ENCODE measurements at places on chromosomes 4 and X. TPM values are rescaled to one million over a fixed set of nuclear protein-coding genes. Genes with fewer than 3 reads are reported as not detected.

GRCh38 chr4:94534401-94535312 lies 82.9 kb downstream of the PDLIM5 start:
- H3K4me1 ChIP-seq = peaks cover 66% of the 10 kb centered on the region
- H3K27me3 ChIP-seq = no peaks in the 10 kb centered on the region
- H3K36me3 ChIP-seq = no peaks in the 10 kb centered on the region
- peak overlapping the region; percentile 3 for H3K27ac ChIP-seq
- H3K4me3 ChIP-seq = no peak overlapping the region

The GAGE13 gene
- total RNA-seq = not detected

- DNase-seq = no peak
- no peaks in the 10 kb centered on the region for H3K27me3 ChIP-seq
- no peak overlapping the region for H3K4me3 ChIP-seq
These were observed 317.0 kb upstream of the ANXA10 start for GRCh38 chr4:167775375-167775774.

DNA sequence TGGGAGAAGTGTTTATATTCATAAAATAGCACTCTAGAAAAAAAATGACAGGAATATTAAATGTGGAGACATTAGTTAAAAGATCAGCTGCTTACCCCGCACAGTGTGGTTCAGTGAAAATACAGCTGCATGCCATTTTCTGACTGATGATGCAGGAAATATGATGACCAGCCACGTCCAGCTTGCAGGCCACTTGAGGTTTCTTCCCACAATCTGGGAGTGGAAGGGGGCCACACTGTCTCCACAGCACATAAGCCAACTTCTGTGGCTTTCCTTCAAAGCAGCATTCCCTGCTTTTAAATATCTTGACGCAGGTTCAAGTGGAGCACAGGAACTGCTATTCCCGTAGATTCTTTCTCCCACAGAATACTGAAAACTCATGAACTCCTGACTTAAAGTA lies 173.4 kb upstream of the GALNT7 start:
- no peaks in the 10 kb centered on the region for H3K36me3 ChIP-seq
- H3K4me3 ChIP-seq = no peak overlapping the region
- no peak overlapping the region for H3K27ac ChIP-seq
- DNase-seq = no peak

DNA sequence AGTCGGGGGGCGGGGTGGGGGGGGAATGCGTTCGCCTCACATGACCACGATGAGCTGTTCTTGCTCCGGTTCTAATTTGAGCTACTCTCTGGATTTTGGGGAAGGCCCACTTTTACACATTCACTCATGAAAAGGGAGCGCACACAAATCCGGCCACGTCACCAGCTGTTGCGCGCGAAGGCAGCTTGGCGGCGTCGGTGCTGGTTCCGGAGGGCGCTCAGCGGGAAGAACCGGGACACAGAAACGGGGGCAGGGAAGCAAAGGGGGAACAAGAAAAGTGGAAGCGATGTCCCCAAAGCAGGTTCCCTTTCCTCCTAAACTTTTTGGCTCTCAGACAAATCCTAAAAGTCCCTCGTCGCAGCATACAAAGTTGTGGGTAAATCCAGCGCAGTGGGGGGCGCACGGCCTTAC lies 605 bp downstream of the ANXA5 start:
- peak overlapping the region; percentile 97 for H3K4me3 ChIP-seq
- DNase-seq = peak; percentile 77
- peak overlapping the region; percentile 96 for H3K27ac ChIP-seq
- no peaks in the 10 kb centered on the region for H3K36me3 ChIP-seq
- H3K4me1 ChIP-seq = peaks cover 2% of the 10 kb centered on the region

DNA sequence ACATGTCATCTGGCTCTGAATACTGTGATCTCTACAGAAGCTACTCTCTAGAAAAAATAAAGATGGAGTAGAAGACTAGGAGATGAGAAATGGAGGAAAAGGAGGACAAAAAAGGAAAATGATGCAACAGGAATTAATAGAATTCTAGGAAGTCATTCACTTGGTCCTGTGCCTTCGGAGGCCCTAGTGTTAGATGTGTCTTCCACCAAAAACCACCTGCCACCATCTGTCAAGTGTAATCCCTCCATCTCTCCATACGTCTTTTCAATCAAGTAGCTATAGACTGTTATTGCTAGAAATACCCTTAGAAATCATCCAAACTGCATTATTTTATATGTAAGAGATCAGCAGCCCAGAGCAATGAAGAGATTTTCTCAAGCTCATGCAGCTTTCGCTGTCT lies 2.9 kb upstream of the RAB41 start:
- no peaks in the 10 kb centered on the region for H3K4me1 ChIP-seq
- DNase-seq = no peak
- H3K27ac ChIP-seq = no peak overlapping the region

The TSPAN5 gene
- 28.4 TPM for total RNA-seq

DNA sequence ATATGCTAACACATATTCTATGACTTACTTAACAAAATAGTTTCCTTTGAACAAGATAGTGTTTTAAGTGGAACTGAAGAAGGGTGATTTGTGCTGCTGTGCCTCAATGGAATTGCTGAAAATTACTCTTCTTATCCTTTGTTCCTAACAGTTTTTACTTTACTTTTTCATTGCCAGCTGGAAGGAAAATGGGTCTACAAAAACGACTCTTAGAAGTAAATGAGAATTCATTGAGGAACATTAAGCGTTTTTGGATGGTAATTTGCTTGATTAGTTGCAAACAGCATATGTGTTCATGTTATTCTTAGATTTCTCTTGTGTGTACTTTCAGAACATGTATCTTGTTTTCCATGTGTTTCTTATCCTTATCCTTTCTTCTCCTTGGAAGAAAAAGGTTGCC lies 170.4 kb upstream of the VEGFC start:
- DNase-seq = no peak
- no peak overlapping the region for H3K27ac ChIP-seq
- H3K36me3 ChIP-seq = no peaks in the 10 kb centered on the region
- no peaks in the 10 kb centered on the region for H3K27me3 ChIP-seq
- no peak overlapping the region for H3K4me3 ChIP-seq

GRCh38 chr4:6957148-6957520 lies 47.5 kb downstream of the TBC1D14 start:
- H3K4me1 ChIP-seq = no peaks in the 10 kb centered on the region
- H3K27me3 ChIP-seq = no peaks in the 10 kb centered on the region
- no peaks in the 10 kb centered on the region for H3K36me3 ChIP-seq
- H3K4me3 ChIP-seq = no peak overlapping the region
- DNase-seq = no peak

GRCh38 chr4:97103252-97103651 lies 1040.0 kb downstream of the STPG2 start:
- H3K4me3 ChIP-seq = no peak overlapping the region
- H3K36me3 ChIP-seq = no peaks in the 10 kb centered on the region
- DNase-seq = no peak
- no peaks in the 10 kb centered on the region for H3K4me1 ChIP-seq

The MAGEE2 gene
- not detected for total RNA-seq

DNA sequence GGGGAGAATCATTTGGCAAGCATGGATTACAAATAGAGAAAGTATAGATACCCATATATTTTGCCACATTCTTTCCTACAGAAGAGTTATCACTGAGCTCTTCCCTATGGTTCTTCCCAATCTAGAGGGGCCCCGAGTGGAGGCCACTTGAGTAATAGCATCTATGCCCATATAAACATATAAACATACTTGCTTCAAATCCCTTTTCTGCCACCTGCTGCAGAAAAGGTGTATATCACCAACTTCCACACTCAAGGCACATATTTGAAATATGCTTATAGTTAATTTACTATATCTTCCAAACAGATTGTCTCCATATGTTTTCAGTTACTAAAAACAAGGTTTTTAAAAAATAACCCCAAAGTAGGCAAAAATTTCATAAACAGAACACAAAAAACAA lies 642.8 kb upstream of the DIPK2B start:
- H3K4me1 ChIP-seq = no peaks in the 10 kb centered on the region
- no peaks in the 10 kb centered on the region for H3K36me3 ChIP-seq
- no peak overlapping the region for H3K4me3 ChIP-seq
- DNase-seq = no peak
- H3K27ac ChIP-seq = no peak overlapping the region

DNA sequence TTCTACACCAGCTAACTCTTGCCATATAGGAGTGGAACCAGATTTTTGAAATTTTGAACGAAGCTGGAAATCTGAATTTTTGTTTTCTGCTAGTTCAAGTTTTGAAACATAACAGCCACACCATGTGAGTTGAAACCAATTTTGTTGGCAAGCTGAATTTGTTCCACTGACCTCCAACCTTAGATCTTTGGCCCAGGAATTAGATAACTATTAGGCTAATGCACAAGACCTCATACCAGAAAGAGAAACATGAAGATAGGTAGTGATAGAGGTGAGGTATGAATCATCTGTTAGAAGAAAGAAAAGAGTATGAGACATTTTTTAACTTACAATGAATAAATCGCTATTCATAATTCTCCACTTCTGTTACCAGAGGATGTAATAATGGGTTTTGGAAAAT lies 76.8 kb upstream of the ACSL1 start:
- DNase-seq = no peak
- H3K36me3 ChIP-seq = no peaks in the 10 kb centered on the region
- H3K4me3 ChIP-seq = no peak overlapping the region
- H3K4me1 ChIP-seq = no peaks in the 10 kb centered on the region
- H3K27me3 ChIP-seq = no peaks in the 10 kb centered on the region
- no peak overlapping the region for H3K27ac ChIP-seq

The ARMCX4 gene
- total RNA-seq = 120 TPM

- H3K27ac ChIP-seq = no peak overlapping the region
- H3K4me1 ChIP-seq = no peaks in the 10 kb centered on the region
- no peaks in the 10 kb centered on the region for H3K27me3 ChIP-seq
- no peaks in the 10 kb centered on the region for H3K36me3 ChIP-seq
- no peak for DNase-seq
- H3K4me3 ChIP-seq = peak overlapping the region; percentile 14
These were observed 4.5 kb upstream of the SETD7 start for GRCh38 chr4:139560406-139561104.

The CENPE gene
- total RNA-seq = 1.3 TPM

The LGI2 gene
- total RNA-seq = 21.6 TPM

- no peak overlapping the region for H3K27ac ChIP-seq
- H3K27me3 ChIP-seq = no peaks in the 10 kb centered on the region
- H3K4me3 ChIP-seq = no peak overlapping the region
These were observed 38.5 kb upstream of the ETDA start for GRCh38 chrX:135213200-135213844.

The TRIM60 gene
- not detected for total RNA-seq

GRCh38 chr4:47239649-47240048 lies 208.3 kb downstream of the GABRB1 start:
- no peaks in the 10 kb centered on the region for H3K36me3 ChIP-seq
- H3K27ac ChIP-seq = no peak overlapping the region
- H3K4me3 ChIP-seq = no peak overlapping the region
- DNase-seq = no peak

DNA sequence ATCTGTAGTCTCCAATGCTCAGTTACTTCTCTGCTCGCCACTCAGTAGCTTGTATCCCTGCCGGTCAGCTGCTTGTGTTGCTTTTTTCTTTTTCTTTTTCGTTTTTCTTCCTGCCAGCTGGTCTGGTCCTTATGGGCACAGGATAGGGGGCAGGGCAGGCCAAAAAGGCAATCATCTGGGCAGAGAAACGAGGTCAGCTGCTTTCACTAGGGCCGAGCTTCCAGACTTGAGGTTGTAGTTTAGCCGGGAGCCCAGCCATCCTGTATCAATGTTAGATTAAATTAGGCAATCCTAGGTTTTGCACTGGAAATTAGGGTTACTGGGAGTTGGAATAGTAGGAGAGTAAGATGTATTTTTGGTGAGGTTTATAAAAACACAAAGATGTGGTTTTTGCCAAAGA lies 3.4 kb downstream of the ARSF start:
- H3K4me3 ChIP-seq = no peak overlapping the region
- H3K27me3 ChIP-seq = no peaks in the 10 kb centered on the region
- DNase-seq = no peak
- H3K4me1 ChIP-seq = no peaks in the 10 kb centered on the region

GRCh38 chrX:29728639-29729038 lies 486.7 kb upstream of the MAGEB2 start:
- no peak overlapping the region for H3K27ac ChIP-seq
- H3K4me3 ChIP-seq = no peak overlapping the region
- no peak for DNase-seq
- H3K4me1 ChIP-seq = no peaks in the 10 kb centered on the region
- no peaks in the 10 kb centered on the region for H3K27me3 ChIP-seq
- no peaks in the 10 kb centered on the region for H3K36me3 ChIP-seq

The SLC25A14 gene
- total RNA-seq = 19.5 TPM

The FAM9B gene
- not detected for total RNA-seq

DNA sequence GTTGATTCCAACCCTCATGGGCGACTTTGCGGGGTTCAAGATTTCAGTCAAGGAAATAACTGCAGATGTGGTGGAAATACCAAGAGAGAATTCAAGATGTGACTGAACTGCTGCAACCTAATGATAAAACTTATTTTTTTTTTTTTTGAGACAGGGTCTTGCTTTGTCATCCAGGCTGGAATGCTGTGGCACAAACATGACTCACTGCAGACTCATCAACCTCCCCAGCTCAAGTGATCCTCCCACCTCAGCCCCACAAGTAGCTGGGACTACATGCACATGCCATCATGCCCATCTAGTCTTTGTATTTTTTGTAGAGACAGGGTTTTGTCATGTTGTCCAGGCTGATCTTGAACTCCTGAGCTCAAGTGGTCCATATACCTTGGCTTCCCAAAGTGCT lies 19.5 kb upstream of the WDFY3 start:
- no peak overlapping the region for H3K4me3 ChIP-seq
- DNase-seq = no peak
- H3K36me3 ChIP-seq = no peaks in the 10 kb centered on the region
- H3K27ac ChIP-seq = no peak overlapping the region
- H3K27me3 ChIP-seq = no peaks in the 10 kb centered on the region
- H3K4me1 ChIP-seq = no peaks in the 10 kb centered on the region

The TMPRSS11D gene
- total RNA-seq = not detected

DNA sequence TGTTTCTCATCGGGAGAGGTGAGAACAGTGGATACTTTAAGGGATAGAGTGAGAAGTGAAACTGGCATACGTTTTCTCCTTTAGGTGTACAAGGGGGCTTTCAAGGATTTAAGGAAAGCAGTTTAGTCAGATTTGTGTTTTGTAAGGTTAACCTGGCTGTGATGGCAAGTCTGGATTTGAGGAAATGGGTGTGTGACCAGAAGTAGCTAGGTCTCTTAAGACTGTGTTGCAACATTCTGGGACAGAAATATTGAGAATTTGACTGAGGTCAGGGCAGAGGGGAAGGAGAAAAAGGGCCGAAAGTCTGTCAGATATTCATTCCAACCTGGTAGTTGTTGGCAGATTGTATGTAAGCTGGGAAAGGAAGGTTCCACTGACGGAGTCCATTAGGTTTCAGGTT lies 10.4 kb upstream of the GABRE start:
- H3K4me1 ChIP-seq = no peaks in the 10 kb centered on the region
- no peak overlapping the region for H3K4me3 ChIP-seq
- no peak for DNase-seq

DNA sequence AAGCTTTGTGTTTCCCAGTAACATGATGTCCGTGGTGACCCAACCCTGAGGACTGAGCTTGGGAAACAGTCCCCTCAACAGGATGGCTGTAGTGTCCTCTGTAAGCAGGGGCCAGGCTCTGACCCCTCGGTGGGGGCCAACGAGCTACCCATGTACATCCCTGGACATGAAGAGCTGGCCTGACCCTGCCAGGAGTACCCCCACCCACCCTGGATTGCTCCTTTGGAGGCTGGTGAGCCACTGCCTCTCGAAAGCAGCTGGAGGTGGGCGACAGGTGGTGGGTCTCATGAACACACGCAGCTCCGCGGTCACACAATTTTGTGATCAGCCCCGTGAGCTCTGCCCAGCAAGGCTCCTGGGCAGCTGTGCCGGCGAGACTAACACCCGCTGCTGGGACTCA lies 33.5 kb downstream of the NSG1 start:
- no peak overlapping the region for H3K27ac ChIP-seq
- no peaks in the 10 kb centered on the region for H3K27me3 ChIP-seq
- no peak overlapping the region for H3K4me3 ChIP-seq
- no peaks in the 10 kb centered on the region for H3K4me1 ChIP-seq
- no peak for DNase-seq
- no peaks in the 10 kb centered on the region for H3K36me3 ChIP-seq

Measured in tibial nerve (tissue), 4 donors.